KG1 (cell line): ENCODE measurements at places on chromosomes 4 and X.

GRCh38 chr4:160819791-160820190 is 1344.0 kb downstream of the FSTL5 start:
- no peak for DNase-seq

DNA sequence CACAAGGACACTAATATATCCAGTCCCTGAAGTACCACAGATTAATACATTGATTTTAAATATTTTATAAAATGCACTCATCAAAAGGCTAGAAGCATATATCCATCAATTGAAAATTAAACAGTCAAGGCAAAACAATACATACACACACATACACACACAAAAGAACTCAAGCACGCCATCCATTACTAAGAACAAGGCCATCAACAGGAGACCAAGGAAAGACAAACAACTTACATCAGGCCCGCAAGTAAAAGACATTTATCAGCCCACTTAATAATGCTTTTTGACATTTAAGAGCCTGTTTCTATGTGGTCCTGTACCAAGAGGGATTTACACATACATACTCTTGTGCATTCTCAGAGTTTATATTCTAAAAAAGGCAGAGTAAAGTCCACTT is 50.0 kb upstream of the ZNF827 start:
- DNase-seq = no peak

- no peak for DNase-seq
These were observed 22.5 kb downstream of the C4orf46 start for GRCh38 chr4:158649111-158649680.

DNA sequence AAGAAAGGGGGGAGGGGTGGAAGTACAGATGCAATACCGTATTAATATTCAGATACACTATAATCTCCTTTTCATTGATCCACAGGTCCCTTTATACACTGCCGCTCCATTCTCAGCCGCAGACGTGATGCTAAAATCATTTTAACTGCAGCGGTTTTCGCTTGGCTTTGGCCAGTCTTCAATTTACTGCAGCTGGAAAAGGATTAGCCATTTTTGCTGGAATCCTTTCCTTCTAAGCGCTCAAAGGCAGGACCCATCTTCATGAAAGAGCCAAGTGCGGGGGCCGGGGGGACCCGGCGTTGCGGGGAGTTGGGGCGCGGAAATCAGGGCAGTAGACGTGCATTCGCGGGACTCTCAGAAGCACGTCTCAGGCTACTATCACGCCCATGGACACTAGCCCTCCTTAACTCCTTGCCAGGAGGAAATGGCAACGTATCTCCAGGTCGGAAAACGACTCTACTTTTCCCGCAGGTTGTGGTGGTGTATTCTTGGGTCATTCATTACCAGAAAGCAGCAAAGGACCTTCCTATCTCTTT is 1.7 kb upstream of the PCDH10 start:
- DNase-seq = no peak

GRCh38 chrX:150352114-150352513 is 11.0 kb upstream of the MAMLD1 start:
- no peak for DNase-seq

DNA sequence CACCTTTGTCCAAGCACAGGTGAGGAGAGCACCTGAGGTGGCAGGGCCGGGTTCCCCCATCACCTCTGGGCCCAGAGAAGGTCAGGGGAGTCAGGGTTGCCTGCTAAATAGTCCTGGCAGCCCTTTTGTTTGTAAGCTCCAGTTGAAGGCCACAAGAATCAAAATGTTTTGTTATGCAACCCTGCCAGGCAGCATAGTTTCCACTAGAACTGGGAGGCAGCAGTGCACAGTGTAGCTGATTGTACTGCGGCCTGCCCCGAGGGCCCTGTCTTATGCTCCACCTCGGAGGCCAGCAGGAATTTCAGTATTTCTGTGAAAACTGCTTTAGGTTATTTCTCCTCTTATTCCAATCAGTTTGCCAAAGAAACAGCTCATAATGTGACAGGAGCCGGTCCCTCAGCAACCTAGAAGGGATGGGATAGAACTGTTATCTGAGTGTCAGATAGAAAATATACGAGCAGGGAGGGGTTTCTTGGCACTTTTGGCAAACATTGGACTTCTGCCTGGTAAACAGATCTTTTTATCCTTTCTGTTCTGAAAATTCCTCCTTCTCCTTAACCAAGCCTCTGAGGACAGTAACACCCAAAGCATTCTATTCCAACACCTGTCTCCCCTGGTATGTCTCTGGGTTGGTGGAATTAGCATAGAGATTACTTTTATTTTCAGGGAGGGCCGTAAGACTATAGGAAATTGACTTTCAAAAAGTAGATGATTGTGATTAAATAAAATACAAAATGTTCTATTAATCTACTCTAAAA is 93.6 kb downstream of the LNX1 start:
- DNase-seq = no peak

GRCh38 chr4:70994387-70995099 is 1.1 kb downstream of the DCK start:
- no peak for DNase-seq

DNA sequence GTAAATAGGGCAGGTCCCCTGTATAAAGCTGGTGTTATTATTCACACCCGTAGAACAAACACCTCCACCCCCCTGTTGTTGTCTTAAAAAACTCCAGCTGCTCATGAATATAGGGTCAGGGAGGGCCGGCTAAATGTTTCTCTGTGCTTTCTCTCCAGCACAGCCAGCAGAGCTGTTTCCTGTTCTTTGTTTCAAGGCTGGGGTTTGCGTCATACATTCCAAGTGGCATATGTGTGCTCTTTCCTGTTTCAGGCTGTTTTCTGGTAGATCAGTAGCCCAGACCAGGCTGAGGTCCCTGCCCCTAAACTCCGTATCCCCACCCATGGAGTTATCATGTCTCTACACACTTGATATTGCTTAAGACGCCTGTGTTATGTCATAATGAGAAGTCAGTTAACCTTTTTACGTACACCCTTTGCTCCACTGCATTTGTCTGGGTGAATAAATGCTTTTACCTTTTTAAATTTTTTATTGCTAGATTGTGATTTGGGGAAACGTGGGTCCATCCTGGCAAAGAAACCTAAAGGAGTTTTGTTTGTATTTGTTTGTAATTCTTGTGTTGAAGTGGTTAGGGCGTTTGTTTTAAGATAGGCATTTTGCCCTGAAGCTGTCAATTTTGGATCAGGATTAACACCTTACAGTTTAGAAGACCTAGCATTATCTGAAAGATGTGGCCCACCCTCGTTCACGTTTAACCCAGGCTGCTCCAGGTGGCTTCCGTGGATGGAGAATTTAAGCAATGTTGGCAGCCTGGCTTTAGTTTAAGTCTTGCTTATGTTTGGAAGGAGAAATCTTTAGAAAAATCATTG is 3.3 kb downstream of the KLF3 start:
- peak; percentile 61 for DNase-seq

DNA sequence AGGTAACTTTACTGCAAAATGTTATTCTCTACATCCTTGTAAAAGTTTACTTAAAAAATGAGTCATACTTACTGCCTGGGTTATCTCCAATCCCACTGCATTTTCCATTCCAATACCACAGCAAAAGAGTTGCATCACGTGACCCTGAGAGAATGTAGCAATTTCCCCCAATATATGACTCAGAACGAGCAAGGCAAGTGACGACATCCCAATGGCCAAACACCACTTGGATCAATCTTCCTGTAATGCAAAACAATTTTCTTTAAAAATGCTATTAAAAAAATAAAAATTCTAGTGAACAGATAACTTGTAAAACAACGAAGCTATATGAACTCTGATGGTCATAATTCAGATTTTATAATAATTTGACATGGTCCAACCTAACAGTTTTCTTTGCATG is 224.3 kb downstream of the DCLK2 start:
- no peak for DNase-seq

DNA sequence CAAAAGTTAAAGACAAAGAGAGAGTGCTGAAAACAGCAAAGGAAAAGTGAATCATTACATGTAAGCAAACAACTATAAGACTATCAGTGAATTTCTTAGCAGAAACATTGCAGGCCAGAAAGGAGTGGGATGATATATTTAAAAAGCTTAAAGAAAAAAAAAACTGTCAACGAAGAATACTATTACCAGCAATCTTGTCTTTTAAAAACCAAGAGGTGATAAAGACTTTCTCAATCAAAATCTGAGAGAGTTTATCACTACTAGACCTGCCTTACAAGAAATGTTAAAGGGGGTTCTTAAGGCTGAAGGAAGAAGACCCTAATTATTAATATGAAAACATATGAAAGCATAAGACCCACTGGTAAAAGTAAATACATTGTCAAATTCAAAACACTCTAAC is 132.5 kb upstream of the ZCCHC13 start:
- no peak for DNase-seq

- DNase-seq = no peak
These were observed 29.8 kb downstream of the FAM149A start for GRCh38 chr4:186134257-186134656.

GRCh38 chr4:37641886-37642849 is 44.0 kb downstream of the RELL1 start:
- DNase-seq = no peak

GRCh38 chr4:102399021-102399420 is 53.7 kb upstream of the SLC39A8 start:
- DNase-seq = no peak

DNA sequence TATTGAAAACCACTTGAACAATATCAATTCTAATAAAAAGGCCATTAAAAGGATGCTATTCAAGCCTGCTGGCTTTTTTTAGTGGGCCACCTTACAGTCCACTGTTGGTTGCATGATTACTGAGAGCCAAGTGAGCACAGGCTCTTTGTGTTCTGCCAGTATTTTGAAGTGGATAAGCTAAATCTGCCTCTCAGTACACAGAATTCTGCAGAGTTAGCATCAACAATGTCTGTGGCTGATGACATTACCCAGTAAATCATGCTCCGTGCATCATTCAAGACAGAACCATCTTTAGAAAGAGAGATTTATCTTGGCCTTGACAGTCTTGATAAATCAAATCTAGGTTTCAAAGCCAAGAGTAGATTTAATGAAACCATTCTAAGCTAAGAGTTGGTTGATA is 119.0 kb upstream of the GNPDA2 start:
- no peak for DNase-seq
